ENCODE measurements at places on chromosomes 5 and 9.

DNA sequence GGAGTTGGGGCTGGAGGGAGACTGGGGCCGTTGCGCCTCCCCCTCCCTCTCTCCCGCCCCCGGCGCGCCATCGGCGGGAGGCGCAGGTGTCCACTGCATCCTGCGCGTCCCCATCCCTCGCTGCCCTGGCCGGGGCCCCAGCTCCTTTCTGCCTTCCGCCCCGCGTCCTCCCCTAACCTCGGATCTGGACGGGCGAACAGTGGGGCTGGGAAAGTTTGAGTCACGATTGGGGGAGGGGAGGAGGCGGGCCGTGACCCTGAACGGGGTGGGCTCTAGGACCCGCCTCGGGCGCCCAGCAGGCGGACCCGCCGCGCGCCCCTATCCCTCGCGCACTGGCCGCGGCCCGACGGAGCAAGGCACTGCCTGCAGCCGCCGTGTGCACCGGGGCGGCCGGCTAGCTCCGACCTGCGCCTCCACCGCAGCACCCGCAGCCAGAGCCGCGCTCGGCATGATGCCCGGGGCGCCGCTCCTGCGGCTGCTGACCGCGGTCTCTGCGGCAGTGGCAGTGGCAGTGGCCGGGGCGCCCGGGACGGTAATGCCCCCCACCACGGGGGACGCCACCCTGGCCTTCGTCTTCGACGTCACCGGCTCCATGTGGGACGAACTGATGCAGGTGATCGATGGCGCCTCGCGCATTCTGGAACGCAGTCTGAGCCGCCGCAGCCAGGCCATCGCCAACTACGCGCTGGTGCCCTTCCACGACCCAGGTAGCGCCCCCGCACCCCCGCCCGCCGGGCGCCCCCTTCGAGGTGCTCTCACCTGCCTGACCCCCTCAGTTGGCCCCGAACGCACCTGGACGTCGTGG, at the start of gene HMCN2:
Gene HMCN2 (plus strand): TSS at position 330 of the 805 bp plus-strand sequence. CDS start 119 bp downstream, at position 449.
- no peak for DNase-seq

DNA sequence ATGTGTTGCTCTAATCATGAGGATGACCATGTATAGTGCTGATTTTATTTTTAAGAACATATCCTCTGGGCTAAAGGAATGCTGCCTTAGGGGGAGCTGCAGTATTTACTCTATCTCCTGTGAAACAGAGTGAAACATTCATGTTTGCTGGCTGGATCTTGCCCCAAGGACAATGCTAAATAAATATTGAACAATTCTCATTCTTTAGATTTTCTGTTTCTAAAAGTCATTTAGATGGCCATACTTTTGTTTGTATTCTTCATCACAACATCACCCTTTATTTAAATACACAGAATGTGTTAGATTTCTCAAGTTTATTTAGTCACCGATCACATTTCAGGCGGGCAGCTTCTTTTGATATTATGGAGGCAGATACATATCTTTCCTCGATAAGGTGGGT, 103.3 kb downstream of the ARHGEF28 start:
- DNase-seq = no peak

- peak; percentile 52 for DNase-seq
These were observed 110.4 kb upstream of the NR5A1 start for GRCh38 chr9:124617477-124618141.

- DNase-seq = no peak
These were observed 83.8 kb upstream of the FCN1 start for GRCh38 chr9:135001526-135001925.

DNA sequence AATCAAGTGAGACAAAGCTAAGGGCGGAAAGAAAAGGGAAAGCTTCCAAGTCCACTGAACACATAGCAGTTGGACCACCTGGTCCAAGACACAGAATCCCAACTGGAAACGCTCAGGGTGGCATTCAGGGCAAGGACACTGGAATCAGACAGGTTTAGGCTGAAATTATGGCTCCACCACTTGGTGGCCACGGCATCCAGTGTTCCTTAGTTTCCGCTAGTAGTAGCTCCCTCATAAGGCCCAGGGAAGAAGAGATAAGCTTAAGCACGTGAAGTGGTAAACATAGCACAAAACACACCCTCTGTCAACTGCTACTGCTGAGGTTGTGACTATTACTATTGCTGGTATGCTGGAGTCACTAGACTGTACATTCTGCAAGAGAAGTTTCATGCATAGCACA, 209.4 kb downstream of the GLIS3 start:
- DNase-seq = no peak

- DNase-seq = no peak
These were observed 52.5 kb upstream of the PRLR start for GRCh38 chr5:35282810-35283209.

DNA sequence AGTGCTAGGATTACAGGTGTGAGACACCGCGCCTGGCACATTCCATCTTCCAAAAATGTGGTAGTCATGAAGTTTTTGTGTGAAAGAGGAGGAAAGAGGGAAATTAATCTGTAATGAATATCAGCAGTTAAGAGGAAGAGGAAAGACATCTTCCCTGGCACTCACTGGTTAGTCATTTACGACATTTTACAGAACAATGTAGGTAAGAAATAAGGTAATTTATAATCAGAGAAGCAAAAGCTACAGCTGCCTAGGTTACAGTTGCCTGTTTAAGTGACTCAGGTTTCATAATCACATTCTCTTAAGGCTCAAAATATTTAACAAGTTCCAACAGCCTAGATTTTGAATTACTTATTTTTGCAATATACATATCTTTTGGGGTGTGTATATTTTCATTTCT, 26.9 kb downstream of the CNOT6 start:
- DNase-seq = no peak

- peak; percentile 4 for DNase-seq
These were observed at the start of gene IL6ST for GRCh38 chr5:55994495-55994997. IL6ST (minus strand) TSS chr5:55994963; CDS start chr5:55976278, 18,685 bp downstream.

DNA sequence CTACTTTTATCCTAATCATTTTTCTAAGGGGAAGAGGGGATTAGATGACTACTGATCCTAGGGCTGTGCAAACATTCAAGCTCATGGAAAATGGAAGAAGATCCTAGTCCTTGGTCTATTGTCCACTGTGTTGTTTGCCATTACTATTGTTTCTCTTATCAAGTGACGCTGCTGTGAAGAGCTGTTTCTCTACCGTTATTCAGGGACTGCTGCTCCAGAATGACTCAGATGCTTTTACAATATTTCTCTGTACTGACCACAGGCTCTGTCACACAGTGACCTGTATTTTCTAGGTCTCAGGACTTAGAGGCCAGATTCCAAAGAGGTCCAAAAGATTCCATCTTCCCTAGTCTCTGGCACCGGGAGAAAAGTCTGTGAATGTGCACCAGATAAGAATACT, 159.5 kb upstream of the CHD1 start:
- DNase-seq = no peak

DNA sequence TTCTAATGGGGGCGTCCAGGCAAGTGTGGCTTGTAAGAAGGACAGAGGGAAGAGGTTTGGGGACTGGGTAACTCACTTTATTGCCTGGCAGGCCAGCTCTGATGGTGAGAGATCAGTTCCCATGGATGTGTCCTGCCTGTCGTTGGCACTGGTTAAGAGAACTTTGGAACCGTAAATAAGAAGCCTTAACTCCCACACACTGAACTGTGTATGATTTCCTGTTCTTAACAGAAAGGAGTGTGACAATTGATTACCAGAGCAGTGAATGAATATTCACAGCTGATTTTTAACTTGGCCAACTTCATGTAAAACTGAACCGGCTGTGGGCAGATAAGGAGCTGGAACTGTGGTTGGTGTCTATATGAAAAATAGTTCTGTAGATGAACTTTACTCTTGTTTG, 63.2 kb downstream of the MEGF10 start:
- DNase-seq = no peak

- DNase-seq = no peak
These were observed 28.3 kb upstream of the FRMPD1 start for GRCh38 chr9:37622462-37622861.

GRCh38 chr5:131968396-131968954, 23.0 kb upstream of the MEIKIN start:
- no peak for DNase-seq

- DNase-seq = no peak
These were observed 1141.1 kb upstream of the ACO1 start for GRCh38 chr9:31243386-31243785.

DNA sequence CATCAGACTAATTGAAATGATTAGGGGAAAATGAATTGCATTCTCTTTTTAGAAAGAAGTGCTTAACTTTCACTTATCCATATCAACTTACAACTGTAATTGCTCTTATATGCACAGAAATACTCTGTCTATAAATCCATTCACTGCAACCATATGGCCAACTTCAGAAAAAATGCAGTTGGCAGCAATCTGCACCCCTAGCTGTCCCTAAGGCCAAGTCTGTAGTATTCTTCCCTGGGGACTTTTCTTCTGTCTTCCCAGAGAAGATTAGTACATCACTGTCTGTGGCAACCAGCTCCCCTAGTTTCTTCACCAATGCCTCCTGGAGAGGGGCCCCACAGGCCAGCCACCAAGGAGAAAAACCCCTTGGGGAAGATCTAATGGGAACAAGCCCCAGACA, 45.4 kb downstream of the ABCA1 start:
- DNase-seq = no peak

DNA sequence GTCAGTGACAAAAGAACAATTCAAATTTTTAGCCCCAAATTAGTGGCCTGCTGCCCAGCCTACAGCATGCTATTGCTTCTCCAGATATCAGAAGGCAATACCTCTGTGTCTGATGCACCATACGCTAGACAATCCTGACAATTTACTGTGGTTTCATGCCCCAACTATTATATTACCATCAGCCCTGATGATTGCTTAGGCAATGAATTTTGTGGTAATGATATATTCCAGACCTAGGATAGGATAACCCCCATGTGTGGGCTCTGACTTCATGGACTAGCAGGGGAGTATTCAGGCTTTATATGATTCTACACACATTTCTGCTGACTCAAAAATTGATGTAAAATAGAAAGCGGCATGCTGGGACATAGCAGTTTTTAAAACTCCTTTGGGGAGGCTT, 168.7 kb upstream of the FST start:
- no peak for DNase-seq

GRCh38 chr5:147547730-147548129, 37.9 kb upstream of the DPYSL3 start:
- DNase-seq = no peak

DNA sequence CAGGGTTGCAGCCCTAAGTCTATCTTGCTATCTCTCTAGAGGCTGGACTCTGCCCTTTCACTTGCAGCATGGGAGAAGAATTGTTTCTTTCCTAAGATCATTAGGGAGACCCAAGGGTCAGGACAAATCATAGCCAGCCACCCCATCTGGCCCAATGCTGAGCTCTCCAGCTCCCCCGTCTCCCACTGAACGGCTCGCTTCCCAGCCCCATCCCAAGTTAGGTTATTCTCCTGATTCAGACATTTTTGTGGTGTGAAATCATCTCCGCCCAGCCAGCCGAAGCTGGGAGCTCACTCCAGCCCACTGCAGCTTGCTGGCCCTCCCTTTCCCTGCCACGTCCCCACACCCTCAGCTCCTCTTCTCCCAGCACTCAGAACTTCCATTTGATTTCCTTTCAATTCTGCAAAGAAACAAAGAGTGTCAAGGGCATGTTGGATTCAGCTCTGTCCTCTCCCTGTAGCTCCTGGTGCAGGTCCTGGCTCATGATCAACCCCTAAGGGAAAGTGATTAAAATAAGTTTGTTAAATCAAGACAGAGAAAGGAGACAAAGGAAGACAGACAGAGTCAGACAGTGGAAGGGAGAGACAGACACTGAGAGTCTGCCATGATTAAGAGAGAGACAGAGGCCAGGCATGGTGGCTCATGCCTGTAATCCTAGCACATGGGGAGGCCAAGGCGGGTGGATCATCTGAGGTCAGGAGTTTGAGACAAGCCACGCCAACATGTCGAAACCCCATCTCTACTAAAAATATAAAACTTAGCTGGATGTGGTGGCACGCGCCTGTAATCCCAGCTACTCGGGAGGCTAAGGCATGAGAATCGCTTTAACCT, 12.6 kb upstream of the SPARC start:
- DNase-seq = no peak

DNA sequence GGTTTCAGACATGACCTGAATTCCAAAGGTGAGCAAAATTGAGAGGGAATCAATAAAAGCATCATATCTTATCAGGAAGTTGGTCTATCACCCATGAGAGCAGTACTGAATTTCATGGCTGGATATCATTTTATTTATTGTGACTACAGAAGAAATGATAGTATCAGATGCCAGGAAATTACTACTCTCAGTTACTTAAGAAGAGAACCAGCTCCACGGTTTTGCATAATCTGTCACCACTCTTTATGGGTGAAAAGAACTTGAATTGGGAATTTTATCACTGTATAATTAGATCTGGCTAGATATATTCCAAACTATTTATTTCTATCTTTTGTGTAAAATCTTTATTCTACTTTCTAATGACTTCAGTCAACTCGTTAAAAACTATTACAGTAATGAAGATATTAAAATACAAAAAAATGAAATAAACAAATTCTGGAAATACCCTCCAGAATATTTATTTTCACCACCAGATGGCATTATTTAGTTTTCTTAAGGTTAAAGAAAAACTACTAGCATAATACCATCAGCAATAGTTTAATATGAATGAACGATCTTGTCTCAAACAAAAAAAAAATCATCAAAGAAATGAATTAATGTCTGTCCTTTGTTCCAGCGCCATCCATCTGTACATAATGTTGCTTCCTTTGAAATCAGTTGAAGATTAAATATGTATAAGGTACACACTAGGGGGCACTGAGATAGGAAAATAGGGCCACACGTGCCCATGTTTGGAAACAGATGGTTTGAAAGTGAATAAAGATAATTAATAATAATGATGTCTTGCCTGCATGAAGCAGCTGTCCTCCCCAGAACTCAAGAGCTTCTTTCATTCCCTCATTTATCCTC, 84.7 kb upstream of the SLCO6A1 start:
- no peak for DNase-seq

All from stimulated activated CD8-positive, alpha-beta memory T cell treated with anti-CD3 and anti-CD28 coated beads, Interleukin-4, amount 100 ng/mL, for 4 hours (primary cell).